ENCODE measurements at places on chromosomes 7 and 10.

DNA sequence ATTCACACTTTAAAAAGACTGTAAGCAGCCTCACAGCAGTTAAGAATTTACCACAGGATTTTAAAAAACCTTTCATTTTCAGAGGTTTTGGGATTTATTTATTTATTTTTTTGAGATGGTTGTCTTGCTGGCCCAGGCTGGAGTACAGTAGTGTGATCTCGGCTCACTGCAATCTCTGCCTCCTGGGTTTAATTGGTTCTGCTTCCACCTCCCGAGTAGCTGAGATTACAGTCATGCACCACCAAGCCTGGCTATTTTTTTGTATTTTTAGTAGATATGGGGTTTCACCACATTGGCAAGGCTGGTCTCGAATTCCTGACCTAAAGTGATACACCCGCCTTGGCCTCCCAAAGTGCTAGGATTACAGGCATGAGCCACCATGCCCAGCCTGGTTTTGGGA, 19.1 kb downstream of the MINDY4 start:
- no peak for DNase-seq

- no peak for DNase-seq
Observed at GRCh38 chr7:127194571-127194970, 58.2 kb downstream of the GRM8 start.

DNA sequence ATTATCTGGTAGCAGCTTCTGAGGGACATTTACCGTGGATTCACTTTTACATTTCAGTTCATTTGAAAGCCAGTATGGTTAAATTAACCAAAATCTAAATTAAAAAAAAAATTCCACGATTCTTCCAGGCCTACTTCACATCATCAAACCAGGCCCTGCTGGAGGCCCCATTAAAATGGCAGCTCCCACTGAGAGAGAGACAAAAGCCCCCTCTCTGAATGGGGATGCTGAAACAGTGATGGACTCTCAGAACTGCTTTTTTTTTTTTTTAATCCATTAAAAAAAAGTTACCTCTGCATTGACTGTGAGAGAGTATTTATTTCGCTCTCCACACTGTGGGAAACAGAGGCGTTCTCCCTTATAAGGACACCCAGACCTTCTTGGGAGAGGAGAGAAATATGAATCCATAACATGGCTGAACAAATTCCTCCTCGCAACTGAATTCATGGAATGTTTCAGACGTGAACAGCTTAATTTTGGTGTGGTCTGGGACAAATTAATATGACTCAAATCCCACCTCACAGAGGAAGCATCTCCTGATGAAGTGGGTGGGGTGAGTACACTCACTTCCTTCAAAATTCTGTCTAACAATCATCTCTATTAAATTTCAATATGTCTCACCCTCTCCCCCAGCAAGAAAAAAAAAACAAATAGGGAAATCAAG, 73.5 kb downstream of the SAMD9 start:
- DNase-seq = no peak

DNA sequence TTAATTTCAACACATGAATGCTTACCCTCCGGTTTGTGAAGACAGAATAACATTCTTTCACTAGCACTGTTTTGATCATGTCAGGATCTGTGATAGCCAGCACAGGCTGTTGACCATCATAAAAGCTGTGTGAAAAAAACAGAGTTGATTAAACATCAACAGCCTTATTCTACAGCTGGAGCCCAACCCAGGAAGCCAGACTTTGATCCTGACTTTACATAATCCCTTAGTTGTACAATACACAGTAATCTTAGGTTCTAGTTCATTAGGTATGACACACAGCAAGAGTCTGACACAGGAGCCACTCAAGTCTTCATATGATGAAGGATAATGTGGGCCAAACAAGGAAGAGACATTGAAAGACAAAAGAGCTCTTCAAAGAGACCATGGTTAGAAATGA, 11.4 kb downstream of the CYP3A4 start:
- no peak for DNase-seq

DNA sequence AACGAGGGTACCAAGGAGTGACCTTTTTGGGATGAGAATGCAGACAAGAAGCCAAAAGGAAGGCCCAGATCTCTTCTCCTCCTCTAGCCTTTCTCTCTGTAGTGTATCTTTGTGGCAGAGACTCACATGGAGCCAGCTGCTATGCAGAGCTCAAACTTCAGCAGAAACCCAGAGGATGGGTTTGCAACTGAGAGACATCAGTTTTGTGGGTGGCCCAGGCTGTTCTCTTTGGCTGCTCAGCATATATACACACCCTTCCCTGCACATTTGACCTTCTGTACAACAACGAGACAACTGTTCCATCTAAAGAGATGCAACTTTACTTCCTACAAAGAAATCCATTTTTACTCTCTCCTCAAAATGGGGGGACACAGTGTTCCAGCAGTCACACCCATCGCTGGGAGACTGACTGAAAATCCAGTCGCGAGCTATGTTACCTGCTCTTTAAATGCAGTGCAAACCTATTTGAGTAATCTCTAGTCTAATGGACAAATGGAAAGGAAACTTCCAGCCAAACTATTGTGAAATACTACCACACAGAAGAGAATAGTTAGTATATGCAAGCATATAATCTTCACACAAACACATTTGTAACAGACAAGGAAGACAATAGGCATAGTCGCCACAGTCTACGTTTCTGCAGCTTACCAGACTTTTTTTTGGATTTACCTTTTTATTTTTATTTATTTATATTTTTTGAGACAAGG, 51.2 kb downstream of the GTF2I start:
- DNase-seq = no peak

DNA sequence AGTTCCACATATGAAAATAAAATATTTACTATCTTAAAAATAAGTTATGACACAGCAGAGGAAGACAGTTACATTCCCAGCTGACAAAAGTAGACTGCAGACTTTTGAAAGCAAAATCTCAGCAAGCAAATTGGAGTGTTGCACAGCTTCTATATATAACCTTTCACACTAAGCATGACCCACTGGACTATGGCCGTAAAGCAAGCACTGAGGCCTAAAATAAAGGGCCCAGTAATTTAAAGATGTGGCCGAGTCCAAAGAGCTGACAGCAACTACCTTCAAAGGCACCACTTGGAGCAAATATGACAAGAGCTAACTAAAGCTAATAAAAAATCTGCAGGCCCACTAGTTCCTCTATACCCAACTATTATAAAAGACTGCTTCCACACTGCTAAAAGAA, 6.5 kb downstream of the GDI2 start:
- no peak for DNase-seq

- no peak for DNase-seq
Observed at GRCh38 chr7:14206121-14206520, 216.7 kb upstream of the ETV1 start.

- no peak for DNase-seq
Observed at GRCh38 chr7:112896026-112896601, 105.9 kb upstream of the TMEM168 start.

GRCh38 chr7:27106181-27106900, 3.9 kb upstream of the HOXA2 start:
- DNase-seq = no peak

GRCh38 chr7:158763454-158764033, 58.9 kb upstream of the NCAPG2 start:
- no peak for DNase-seq

- DNase-seq = no peak
Observed at GRCh38 chr7:90530263-90530662, 60.8 kb downstream of the PTTG1IP2 start.

- no peak for DNase-seq
Observed at GRCh38 chr7:49775949-49776443, 2.6 kb downstream of the VWC2 start.

DNA sequence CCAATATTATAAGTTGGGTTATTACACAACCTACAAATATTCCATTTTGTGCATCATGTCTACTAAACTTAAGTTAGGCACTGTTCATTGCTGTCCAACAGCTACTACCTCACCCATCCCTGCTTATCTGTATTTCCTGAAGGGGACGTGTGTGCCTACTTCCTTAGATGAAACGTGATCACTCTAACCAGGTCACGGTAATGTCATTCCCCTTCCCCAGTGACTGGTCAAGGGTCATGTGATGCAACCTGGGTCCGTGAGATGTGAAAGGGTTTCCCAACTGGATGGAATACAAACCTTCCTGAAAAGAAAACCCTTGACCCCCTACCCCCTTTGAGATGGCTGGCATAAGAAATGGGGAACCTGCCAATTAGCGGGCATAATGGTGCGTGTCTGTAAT, 1.6 kb upstream of the NSMCE4A start:
- no peak for DNase-seq
